ENCODE measurements at places on chromosomes 12 and 14.

DNA sequence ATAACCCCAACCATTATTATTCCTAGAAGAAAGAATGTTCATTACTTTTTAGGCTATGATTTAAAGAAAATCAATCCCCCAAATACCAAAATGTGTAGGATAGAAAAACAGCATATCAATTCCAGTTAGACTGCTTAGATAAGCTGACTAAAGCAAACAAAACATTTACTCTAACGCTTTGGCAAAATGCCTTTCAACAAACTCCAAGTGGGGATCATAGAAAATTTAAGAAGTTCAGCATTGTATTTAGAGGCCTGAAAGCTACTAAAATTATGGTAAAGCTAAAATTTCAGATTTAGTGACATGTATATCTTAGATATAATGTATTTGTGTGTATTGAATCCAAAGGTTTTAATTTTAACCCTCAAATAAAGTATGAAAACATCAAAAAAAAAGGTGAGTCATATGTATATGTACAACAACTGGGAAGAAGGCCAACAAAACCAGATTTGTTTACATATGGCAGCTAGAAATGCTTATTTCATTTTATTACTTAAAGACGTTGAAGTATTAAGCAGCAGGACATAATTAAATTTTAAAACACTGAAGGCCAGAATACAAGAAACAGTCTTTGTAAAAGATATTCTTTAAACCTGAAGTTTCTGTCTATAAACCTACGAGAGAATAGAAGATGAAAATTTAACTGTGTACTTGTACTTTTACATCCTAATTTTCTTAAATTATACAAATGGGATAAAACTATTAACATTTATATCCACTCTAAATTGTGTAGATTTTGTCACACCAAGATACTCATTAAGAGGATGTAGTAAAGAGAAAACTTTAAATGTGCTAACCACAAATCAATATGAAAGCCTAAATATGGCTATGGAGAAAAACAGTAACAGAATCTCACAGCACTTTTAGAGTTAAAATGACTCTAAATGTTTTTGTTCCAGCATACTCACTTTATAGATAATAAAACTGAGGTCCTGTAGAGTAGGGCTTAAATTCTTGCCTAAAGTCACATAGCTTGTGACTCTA lies 71.4 kb downstream of the SLC41A2 start:
- DNase-seq: no peak

- peak; percentile 87 for DNase-seq
These were observed 1.4 kb upstream of the ASIC1 start for GRCh38 chr12:50055831-50056638.

GRCh38 chr12:93379981-93380361 lies 2.2 kb downstream of the NUDT4 start:
- no peak for DNase-seq

GRCh38 chr14:37036669-37037341 lies 135.6 kb downstream of the SLC25A21 start:
- no peak for DNase-seq

- no peak for DNase-seq
These were observed 159.8 kb downstream of the TGFB3 start for GRCh38 chr14:75821831-75822521.

DNA sequence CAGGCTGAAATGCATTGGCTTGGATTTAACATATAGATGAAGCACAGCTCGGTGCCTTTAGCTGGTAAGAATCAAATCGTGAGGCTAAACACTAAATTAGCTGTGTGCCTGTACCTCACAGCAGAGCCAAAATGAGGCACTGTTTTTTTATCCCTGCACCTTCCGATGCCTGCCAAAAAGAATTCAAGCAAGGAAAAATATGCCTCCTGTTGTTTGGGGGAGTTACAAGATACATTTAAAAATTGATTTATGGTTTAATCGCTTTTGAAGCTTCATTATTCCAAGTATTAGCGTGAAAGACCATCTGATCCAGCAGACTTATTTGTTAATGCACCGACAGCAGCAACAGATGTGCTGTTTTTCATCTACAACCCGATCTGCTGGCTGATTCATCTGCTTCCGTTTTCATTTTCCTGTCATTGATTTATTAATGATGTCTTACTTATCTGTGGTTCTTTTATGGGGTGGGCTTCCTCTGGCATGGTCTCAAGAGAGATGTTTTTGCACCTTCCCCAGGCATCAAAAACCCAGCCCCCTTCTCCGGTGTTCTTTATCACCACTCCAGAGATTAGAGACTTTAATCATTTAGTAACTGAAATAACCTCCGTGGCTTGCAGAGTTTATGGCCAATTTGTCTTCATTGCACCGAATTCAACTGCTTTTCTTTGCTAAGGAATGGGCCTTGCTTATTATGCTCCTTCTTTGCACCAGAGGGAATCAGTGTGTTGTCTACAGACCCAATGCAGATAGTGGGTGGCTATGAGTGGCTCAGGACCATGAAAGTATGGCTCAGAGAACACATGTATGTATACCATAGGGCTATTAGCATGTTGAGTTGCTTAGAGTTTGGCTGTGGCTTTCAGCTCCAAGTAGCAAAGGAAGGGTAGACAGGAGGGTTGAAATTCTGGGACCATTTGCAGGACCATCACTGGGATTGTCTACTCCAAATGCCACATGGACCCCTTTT lies 166.8 kb upstream of the TMEM260 start:
- no peak for DNase-seq

DNA sequence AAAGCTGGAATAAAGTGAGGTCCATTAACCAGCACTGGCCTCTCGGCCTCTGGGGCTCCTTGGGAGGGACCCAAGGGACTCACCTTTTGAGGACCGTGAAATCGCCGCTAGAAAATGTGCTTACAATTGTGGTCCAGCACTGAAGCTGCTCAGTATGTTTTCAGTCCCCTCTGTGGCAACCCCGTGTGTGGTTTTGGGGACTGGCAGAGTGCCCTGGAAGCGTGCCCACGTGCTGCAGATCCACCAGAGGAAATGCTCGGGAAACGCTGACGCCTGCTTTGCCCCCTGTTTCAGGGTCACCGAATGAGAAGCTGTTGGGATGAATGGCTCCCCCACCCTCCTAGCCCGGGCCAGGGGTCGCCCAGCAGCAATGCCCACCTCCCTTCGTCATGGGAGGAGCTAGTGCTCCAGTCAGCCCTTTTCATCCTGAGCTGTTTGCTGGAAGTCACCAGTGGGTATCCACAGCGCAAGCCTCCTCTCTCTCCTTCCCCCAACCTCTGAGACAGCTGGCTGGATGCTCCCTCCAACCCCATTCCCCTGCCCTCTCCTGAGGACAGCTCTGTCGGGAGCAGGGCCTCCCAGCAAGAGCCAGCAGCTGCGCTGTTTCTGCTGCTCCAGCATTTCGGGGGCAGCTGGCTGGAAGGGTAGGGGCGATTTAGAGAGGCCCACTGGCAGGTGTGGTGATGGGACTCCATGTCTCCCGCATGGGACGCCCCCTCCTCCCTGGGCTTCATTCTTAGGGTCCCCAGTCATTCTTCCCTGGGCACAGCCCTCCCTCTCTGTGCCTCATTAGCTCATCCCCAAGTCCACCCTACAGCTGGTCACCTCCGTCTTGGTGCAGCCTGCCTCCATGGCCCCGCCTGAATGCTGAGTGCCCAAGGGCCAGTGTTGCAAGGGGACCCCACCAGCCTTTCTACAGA lies 33.2 kb upstream of the PPP1R13B start:
- no peak for DNase-seq

DNA sequence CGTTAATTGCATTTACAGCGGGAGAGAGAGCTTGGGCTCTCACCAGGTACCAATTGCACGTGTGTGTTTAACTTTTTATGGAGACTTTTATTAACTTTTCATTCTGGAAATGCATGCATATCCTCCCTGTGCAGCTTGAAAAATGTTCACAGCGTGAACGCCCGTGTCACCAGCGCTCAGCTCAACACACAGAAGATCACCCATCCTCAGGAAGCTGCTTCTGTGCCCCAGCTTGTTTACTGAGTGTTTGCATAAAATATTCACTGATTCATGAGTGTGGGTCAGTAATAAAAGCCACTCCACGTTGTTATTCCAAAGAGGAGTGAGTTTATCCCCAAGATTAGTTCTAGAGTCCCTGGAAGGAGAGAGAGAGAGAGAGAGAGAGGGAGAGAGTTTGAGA lies 75.5 kb upstream of the FZD10 start:
- DNase-seq: no peak

DNA sequence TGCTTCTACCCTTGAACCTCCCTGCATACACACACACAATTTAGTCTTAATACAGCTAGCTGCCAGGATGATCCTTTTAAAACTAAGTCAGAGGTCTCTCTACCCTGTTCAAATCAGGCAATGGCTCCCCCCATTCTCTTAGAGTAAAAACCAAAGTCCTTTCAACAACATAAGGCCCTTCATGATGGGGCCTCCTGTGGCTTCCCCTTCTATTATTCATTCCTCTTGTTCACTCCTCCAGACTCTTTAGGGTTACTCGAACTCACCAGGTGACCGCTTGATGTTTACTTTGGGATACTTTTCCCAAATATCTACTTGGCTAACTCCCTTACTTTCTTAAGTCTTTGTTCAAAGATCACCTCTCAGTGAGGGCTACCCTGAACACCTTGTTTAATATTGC lies 30.4 kb downstream of the DENND5B start:
- no peak for DNase-seq

- peak; percentile 74 for DNase-seq
These were observed 1.1 kb downstream of the PDE3A start for GRCh38 chr12:20369305-20370013.

DNA sequence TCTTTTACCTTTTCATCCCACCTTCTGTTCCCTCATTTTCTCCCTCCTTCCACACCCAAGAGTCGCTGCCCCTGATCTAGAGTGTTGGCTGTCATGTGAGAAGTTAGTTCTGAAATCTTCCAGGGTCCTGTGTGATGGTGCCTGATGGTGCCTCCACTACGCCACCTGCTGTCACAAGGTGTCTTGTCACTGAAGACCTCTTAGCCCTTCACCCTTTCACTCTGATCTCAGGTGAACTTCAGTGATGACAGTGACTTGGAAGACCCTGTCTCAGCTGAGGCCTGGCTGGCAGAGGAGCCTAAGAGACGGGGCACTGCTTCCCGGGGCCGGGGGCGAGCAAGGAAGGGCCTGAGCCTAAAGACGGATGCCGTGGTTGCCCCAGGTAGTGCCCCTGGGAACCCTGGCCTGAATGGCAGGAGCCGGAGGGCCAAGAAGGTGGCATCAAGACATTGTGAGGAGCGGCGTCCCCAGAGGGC lies 7.6 kb upstream of the PFDN5 start:
- DNase-seq: peak; percentile 80

DNA sequence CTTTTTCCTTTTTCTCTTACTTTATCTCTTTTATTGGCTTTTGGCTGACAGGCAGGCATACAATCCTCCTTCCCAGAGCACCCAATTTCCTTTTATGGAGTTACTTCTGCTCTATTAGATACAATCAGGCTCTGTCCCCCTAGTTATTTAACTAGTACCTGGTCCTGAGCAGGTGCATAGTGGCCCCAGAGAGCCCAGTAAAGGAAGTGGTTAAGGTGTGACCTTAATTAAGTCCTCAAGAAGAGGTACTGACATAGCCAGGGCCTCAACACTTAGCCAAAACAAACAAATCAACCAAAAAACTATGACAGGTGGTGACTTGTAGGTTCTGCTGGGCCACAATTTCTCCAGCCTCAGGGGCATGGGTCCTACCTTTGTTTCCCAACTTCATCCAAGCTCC lies 82.9 kb downstream of the CCDC60 start:
- no peak for DNase-seq
